ENCODE measurements at places on chromosomes 11 and 22.

GRCh38 chr11:61026121-61027031, 54.9 kb downstream of the CD6 start:
- no peaks in the 10 kb centered on the region for H3K36me3 ChIP-seq
- H3K27me3 ChIP-seq = no peaks in the 10 kb centered on the region
- no peak for DNase-seq

DNA sequence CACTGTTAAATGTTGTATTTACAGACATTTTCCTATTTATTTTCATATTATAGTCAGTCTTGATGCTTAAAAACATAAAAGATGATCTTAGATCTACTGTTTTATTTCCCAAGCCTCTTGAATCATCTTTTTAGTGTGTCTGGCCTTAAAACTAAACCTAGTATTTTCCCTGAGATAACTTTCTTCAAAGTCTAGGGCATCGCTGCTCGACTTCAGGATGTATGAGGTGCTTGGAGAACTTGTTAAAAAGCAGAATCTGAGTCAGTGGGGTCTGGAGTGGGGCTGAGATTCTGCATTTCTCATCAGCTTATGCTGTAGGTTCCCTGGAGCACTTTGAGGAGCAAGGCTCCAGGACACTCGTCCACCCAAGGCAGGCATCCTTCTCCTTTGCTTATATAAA, 404.9 kb downstream of the TENM4 start:
- 0 out of 2 replicates have a peak, but pooled peaks cover under 1% of the 10 kb centered on the region for H3K27me3 ChIP-seq
- no peak overlapping the region for H3K27ac ChIP-seq
- H3K4me1 ChIP-seq = no peaks in the 10 kb centered on the region
- H3K36me3 ChIP-seq = no peaks in the 10 kb centered on the region

DNA sequence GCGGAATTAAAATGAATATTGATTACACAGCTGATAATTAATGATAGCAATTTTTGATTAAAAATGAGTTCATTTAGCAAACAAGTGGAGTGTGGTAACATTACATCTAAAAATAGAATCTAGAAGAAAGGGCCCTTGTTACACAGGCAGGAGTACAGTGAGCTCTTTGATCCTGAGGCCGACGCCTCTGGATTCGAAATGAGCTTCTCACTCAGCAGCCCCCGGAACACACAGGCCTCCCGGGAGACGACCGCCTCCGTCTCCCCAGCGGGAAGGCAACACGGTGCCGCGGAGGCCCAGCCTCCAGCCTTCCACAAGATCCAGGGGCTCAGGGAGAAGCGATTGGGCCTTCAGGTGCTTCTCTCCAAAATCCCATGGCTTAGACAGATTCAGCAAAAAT, 379.1 kb downstream of the BRD1 start:
- no peak for DNase-seq
- H3K27me3 ChIP-seq = no peaks in the 10 kb centered on the region
- H3K4me1 ChIP-seq = no peaks in the 10 kb centered on the region
- no peaks in the 10 kb centered on the region for H3K36me3 ChIP-seq
- no peak overlapping the region for H3K4me3 ChIP-seq
- no peak overlapping the region for H3K27ac ChIP-seq

DNA sequence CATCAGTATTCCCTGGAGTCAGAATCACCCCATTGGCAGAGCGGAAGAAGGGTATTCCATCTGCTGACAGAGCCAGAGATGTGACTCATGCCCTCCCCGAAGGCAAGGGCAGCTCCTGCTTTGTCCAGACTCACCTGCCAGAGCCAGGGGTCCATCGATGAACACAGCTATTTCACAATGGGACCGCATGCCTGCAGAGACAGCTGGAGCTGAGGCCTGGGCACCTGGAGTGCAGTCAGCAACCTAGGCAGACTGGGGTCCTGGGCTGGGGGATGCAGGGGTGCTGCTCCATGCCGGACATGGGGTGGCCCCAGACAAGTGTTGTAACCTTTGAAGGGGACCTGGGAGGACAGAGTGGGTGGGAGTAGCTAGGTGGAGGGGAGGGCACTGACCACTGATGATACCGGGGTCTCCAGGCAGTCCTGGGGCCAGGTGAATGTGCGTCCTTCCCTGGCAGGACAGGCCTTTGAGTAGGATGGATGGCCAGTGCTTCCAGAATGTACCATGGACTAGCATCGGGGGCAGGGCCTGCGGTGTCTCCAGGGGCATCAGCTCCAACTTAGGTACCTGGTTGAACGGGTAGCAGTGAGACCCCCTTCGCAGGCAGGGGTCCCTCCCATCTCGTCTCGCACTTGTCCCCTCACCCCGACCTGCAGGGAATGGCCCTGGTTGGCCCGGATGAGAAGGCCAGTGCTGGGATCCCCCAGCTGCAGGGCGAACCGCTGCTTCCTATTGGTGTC, 1.7 kb downstream of the TRPT1 start:
- no peaks in the 10 kb centered on the region for H3K27me3 ChIP-seq
- no peak overlapping the region for H3K4me3 ChIP-seq
- no peaks in the 10 kb centered on the region for H3K36me3 ChIP-seq
- no peak overlapping the region for H3K27ac ChIP-seq
- peaks cover 10% of the 10 kb centered on the region for H3K4me1 ChIP-seq

GRCh38 chr11:62546929-62547625, 471 bp upstream of the AHNAK start:
- peaks cover 34% of the 10 kb centered on the region for H3K4me1 ChIP-seq
- H3K27me3 ChIP-seq = peaks cover 34% of the 10 kb centered on the region
- no peak overlapping the region for H3K27ac ChIP-seq
- H3K36me3 ChIP-seq = no peaks in the 10 kb centered on the region

DNA sequence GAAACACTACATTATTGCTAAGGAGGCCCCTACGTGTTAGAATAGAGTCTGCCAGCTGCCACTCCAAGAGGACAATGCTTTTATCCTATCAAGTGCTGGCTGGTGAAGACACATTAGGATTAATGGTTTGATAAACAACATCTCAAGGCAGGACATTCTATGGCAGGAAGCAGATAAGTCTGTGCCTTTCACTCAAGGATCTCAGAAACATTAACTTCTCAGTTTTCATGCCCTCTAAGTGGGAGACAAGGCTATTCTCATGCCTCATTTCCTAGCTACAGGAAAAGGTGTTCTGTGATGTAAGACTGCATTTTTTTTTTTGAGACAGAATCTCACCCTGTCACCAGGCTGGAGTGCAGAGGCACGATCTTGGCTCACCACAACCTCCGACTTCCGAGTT, 23.5 kb upstream of the TIMP3 start:
- H3K4me3 ChIP-seq = no peak overlapping the region
- H3K36me3 ChIP-seq = no peaks in the 10 kb centered on the region
- H3K4me1 ChIP-seq = peaks cover 10% of the 10 kb centered on the region

DNA sequence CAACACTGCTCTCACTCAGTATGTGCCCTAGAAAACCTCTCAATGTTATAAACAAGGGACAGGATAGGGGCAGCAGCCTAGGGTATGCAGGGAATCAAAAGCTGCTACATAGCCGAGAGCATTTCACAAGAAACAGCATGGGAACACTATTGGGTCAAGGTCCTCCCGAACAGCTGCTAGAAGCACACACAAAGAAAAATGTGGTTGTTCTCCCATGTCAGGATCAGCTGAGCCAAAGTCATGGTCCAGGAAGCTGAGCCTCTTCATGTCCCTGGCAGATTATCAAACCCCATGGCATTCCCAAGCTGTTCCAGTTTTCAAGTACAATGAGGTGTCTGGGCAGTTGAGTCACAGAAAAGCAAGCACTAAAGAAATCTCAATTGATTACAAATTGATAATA, 21.0 kb upstream of the GDPD4 start:
- H3K36me3 ChIP-seq = no peaks in the 10 kb centered on the region
- DNase-seq = no peak
- no peaks in the 10 kb centered on the region for H3K4me1 ChIP-seq
- no peaks in the 10 kb centered on the region for H3K27me3 ChIP-seq

DNA sequence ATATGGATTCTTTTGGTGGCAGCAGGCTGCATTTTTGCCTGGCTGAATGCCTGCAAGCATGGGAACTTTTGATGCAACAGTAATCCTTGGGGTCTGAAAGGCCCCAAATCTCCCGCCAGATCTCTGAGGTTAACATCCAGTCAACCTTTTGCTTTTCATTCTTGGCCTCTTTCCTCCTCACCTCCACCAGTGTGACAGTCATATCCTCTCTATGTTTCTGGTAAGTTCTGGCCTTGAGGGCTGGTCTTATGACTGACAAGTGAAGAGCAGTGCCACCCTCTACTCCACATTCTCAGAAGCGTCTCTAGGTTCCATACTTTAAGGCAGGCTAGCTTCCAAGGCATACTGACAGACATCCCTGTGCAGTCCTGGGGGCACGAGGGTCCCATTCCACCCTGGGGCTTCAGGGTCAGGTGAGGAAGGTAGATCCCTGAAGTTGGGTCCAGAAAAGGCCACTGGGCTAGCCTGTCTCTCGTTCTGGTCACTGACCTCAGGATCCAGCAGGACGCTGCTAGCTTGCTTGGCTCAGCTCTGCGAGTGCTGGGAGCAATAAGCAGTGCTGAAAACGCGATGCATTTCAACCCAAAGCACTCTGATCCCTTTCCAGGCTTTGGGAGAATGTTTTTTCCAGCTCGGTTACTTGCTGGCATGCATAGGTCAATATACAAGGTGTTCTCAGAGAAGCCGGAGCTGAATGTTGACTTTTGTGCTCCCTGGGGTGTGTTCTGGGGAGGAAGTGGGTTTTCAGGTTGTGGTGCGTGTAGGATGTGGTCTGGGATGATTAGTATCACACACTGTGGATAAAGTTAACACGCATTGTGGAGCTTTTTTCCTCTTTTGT, 75.2 kb downstream of the PTPRJ start:
- H3K27ac ChIP-seq = no peak overlapping the region
- no peaks in the 10 kb centered on the region for H3K36me3 ChIP-seq
- H3K27me3 ChIP-seq = no peaks in the 10 kb centered on the region
- H3K4me1 ChIP-seq = no peaks in the 10 kb centered on the region

DNA sequence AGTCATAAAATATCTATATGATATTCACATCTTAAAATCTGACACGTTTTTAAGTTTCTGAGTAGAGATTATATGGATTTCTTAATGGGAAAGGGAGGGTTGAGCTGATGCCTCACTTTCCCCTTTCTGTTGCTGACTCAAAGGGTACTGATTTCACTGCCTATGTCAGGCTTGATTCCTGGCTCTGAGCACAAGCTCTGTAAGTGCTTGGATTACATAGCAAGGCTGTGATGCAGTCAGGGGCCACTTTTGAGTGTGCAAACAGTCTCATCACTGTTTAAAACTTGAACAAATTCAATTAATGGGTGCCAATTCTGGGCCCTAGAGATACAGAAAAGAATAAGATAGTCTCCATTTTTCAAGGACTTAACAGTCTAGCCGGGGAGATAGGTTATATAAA, 14.4 kb downstream of the ATXN10 start:
- no peaks in the 10 kb centered on the region for H3K36me3 ChIP-seq
- H3K4me1 ChIP-seq = no peaks in the 10 kb centered on the region
- no peaks in the 10 kb centered on the region for H3K27me3 ChIP-seq
- no peak overlapping the region for H3K4me3 ChIP-seq
- no peak for DNase-seq
